ENCODE measurements at places on chromosomes 3 and 15.

DNA sequence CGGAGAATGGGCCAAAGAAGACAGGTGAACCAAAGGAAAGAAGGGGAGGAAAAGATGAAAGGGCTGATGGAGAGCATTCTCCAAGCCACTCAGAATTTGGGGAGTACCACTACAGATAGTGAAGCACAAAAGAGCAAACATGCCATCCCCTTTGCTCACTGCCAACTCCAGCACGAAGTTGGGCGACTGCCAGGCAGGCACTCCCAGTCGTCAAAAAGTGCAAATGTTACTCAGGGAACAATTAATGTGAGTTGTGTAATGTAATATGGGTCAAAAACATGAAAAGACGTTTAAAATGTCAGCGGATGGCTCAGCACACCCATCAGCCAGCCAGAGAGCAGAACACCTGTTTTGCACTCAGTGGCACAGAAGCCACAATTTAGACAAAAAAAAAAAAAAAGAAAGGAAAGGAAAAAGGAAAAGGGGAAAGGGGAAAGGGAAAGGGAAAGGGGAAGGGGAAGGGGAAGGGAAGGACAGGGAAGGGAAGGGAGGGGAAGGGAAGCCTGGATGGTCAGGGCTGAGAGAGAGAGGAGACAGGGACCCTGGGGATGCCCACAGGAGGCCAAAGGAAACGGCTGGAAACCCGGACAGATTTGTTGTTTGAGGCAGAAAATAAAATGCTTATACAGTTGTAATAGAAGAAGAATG is 82.7 kb downstream of the COL8A1 start:
- DNase-seq: peak; percentile 58

DNA sequence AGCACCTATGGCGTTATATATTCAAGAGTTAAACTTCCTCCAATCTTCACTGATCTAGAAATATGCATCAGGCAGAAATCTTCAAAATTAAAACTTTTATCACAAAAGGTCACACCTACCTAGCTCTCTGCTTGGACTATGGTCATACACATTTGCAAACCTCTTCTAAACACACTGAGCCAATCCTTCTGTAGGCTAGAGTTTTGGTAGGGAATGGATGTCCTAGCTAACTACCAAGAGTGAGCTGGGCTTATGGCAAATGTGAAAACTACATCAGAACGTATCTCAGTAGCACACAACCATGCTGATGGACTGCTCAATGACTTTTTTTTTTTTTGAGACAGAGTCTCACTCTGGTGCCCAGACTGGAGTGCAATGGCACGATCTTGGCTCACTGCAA is 29.6 kb downstream of the SETD2 start:
- DNase-seq: no peak

DNA sequence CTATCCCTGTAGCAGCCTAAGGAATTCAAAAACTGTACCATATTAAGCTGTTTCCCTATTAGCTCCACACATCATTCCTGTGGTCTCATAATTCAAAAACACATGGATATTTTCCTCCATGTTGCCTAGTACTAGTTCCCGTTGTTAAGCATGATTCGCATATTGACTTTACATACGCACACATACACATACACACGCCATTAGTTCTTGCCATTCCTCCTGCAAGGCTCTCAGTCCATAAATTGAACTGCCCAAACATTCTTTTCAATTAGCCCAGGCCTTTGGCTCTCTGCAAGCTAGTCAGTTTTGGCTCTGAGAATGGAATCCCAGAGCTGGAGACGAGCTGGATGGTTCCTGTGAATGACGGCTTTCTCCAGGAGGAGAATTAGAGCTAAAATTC is 57.2 kb upstream of the RAD18 start:
- no peak for DNase-seq

DNA sequence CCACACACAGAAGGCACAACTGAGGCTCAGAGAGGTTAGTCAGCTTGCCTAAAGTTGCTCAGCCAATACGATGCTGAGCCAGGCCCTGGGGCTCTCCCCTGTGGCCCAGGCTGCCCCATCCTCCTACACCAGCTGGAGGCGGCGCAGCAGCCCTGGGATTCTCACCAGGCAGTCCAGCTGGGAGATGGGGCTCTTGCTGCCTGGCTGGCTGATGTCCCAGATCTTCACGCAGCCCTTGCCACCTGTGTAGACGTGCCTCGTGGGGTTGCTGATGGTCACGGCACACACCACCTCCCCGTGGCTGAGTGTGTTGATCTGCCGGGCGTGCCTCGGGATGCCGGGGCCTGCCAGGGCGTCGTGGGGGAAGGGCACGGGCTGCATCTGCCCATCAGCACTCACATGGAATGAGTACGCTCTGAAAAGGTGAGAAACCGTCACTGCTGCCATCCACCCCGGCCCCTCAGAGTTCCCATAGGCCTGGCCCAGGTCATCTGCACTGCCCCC is 42.8 kb downstream of the TLE3 start:
- no peak for DNase-seq

DNA sequence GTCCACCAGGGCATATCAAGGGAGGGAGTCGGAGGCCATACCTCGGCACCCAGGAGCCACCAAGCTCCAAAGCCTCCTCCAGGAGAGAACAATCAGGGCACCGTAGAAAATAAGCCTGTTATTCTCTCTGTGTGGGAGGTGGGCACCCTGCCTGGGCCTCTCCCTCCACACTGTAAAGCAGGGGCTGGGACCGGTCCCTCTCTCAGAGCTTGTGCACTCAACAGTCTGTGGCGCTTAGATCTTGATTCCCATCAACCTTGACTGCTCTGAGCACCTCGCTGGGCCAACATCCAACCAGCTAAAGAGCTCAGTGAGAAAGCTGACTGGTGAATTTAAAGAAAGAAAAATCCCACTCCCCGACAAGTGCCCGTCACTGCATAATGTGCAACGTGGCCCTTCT is 53.0 kb downstream of the PCSK6 start:
- no peak for DNase-seq

DNA sequence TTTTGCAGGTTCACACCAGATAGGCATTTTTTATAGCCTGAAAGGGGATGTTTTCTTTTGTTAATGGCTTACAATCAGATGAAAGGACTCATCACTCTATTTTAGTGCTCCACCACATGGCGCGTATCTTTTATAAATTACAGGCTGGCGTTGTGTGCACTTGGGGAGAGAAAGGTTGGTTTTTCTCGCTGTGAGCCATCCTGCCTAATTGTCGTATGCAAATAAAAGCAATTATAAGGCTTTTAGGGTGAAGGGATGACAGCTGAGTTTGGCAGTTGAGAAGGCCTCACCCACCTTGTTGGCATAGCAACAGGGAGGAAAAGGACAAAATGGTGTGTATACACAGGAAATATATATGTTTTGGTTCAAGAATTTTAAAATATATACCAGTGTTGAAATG is 268.0 kb downstream of the NR2F2 start:
- DNase-seq: no peak

GRCh38 chr3:107907996-107908395 is 182.8 kb downstream of the CD47 start:
- no peak for DNase-seq

DNA sequence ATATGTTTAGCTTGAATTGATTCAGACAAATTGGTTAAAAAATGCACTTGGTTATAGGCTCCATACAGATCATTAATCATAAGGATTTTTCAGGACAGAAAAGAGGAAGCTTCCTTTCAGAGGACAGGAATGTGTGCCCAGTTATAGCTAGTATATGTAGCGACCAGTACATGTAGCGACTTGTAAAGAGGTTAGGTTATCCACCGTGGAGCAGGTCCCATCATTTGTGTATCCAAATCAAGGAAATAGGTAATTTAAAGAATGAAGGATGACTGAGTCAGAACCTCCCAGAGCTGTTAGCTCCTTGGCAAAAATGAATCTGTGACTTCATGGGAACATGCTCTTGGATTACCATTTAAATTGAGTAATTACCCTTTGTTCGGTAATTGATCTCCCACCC is 15.8 kb upstream of the P2RY12 start:
- no peak for DNase-seq

GRCh38 chr15:80709542-80709941 is 14.4 kb downstream of the ABHD17C start:
- DNase-seq: no peak

DNA sequence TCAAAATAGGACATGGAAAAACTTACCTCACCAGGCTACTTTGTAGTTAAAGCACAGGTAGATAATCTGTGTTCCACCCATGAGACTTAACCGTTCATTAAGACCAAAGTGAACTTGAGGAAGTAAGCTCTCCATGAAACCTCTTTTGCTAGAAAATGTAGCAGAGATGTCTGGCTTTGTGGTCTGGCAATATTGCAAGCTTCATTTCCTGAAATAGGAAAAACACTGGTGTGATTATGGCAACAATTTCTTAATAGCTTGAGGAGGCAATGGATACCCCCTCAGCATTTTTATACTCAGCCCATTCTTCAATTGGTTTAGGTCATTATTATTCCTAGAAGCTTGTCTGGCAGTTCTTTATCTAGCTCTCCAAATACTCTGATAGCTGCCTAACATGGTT is 957.3 kb downstream of the IGSF11 start:
- DNase-seq: no peak

DNA sequence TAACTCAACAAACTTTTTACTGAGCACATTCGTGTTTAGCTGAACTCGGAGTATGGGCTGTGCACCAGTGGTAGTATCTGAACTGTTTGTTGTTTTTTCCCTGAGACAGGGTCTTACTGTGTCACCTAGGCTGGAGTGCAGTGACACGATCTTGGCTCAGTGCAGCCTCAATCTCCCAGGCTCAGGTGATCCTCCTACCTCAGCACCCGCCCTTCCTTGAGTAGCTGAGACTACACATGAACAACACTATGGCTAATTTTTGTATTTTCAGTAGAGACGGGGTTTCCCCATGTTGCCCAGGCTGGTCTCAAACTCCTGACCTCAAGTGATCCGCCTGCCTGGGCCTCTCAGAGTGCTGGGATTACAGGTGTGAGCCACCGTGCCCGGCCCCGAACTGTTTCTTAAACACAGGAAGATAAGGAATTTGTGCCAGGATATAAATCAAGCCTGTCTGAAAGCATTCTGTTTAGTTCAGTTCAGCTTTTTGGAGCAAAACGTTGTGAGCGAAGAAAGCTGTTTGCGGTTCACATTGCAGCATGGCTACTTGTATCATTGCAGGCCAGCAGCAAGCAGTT is 40.4 kb upstream of the SKOR1 start:
- DNase-seq: no peak

DNA sequence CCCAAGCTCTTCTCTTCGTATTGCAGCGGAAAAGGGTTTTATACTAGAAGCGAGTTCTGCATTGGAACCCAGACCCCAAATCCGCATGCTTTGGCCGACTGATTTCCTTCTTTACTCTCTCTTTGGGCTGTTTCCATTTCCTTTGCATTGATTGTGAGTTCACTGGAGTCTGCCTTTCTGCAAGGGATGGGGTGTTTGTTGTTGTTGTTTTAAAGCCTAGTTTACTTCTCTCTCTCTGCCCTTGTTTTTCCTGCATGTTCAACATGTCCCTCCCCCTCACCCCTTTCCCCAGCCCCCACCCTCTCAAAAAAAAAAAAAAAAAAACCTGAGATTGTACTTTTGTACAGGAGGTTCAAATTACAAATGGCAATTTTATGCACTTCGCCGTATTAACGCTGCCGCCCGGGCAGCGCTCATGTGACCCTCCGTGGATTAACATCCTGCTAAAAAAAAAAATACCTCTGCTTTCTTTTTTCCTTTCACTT is 2.2 kb downstream of the NR2F2 start:
- DNase-seq: no peak

GRCh38 chr3:13879946-13880810 is at the start of gene WNT7A:
Gene WNT7A (minus strand): TSS chr3:13880071. CDS start chr3:13879816, 255 bp downstream.
- DNase-seq: no peak

DNA sequence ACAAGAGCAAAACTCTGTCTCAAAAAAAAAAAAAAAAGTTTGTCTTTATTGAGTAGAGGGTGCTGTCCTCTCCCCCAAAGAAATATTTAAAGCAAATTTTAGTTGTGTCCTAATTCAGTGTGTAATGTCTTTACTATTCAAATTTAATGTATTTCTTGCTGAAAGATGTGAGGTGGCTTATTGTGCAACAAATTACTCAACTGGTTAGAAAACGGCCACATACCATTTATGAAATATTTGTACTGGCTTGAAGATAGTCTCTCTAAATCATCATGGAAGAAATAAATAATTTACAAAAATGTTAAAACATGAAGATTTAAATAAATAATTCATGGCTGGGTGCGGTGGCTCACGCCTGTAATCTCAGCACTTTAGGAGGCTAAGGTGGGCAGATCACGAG is 63.0 kb downstream of the SLTM start:
- DNase-seq: no peak

GRCh38 chr15:101083336-101084045 is 164.3 kb downstream of the LRRK1 start:
- no peak for DNase-seq

DNA sequence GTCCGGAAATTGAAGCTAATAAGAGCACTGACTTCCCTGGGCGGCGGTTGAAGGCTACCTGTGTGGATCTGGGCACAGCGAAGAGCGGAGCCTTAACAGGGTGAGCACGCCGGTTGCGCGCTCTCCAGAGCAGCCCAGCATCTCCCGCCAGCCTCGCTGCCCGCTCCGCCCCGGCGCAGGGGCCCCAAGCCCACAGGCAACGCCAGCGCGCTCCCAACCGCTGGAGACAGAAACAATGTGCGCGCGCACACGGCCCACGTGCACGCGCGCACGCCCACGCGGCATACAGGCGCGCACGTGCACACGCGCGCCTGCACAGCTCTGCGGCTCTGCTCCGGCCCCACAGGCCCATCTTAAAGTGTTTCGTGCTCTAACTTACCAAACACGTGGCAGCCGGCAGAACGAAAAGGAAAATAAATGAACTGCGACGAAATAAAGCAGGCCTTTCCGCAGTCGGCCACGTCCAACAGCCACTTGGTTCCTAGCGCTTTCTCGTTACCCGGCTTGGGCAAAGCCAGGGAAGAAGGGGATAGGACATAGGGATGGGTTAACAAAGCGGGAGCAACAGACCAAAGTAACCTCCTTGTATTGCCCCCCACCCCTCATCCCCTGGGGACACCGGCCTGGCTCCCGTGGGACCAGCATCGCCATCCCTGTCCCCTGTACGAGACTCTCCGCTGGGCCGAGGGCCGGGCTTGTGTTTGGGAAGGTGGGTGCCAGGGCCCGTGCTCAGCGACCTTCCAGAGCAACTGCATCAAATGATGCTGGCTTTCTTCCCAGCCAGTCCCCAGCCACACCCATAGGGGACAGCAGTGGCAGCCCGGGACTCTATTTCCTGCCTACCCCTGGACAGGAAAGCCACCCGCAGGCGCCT is 203.7 kb downstream of the ABHD5 start:
- no peak for DNase-seq

DNA sequence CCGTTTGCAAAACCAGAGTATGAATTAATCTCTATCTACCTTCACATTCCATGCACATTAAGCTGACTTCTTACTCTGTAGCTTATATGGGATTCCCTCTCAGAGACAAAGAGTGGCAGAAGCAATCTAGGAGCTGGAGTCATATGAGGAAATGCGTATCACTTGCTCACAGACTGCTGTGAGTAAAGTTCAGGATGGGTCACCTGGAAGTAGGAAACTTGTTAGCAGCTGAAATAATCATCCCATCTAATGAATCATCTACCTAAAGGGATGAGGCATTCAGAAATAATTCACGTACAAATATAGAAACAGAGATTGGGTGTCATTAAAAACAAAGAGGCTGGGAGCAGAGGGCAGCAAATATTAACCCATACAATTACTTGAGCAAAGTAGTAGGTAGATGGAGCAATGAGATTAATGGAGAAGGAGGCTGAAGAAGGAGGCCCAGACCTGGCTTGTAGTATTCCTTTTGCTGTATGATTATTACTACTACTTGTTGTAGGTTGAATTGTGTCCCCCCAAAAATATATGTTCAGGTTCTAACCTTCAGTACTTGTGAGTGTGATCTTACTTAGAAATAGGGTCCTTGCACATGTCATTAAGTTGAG is 866.3 kb downstream of the ROBO2 start:
- DNase-seq: peak; percentile 86

Measured in renal cortical epithelial cell (primary cell).